ENCODE measurements at places on chromosomes 7 and 10.
A peak's percentile ranks its signal among the peaks of the same experiment; 100 is the strongest.

GRCh38 chr7:149881328-149882247 lies 7.8 kb downstream of the ATP6V0E2 start:
- no peaks in the 10 kb centered on the region for H3K27me3 ChIP-seq
- DNase-seq: no peak
- H3K4me1 ChIP-seq: peaks cover 19% of the 10 kb centered on the region
- no peak overlapping the region for H3K4me3 ChIP-seq
- no peaks in the 10 kb centered on the region for H3K36me3 ChIP-seq

DNA sequence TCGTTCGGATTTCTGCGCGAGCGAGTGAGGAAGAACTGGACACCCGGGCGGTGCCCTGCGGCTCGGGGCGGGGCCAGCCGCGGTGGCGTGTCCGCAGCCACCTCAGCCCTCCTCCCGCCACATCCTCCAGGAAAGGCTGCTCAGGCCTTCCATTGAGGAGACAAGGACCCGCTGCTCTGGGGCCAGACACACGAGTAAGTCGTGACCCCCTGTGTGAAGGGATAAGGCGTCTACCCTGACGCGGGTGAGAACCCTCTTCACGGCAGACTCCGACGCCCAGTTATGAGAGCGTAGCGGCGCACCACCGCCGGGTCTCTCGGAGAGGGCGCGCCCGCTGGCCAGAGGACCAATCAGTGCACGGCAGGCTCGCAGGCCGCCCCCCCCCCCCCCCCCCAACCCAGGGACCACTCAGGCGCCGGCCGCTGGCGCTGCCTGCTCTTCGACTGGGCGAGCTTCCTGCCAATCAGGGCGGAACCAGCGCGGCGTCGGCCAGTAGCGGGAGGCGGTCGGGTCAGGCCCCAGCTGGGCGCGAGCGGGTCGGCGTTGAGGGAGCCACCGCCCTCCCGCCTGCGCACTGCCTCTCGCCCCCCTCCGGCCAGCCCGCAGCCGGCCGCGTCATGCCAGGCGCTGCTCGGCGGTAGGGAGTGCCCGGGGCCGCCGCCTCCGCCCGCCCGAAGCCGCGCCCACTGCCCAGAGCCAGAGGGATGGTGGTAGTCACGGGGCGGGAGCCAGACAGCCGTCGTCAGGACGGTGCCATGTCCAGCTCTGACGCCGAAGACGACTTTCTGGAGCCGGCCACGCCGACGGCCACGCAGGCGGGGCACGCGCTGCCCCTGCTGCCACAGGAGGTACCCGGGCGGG lies at the start of gene KCTD7:
TSS of gene KCTD7 (plus strand) at position 521 of the 861 bp plus-strand sequence. CDS start at position 705, 184 bp downstream.
- DNase-seq: peak; percentile 97
- no peaks in the 10 kb centered on the region for H3K27me3 ChIP-seq
- H3K36me3 ChIP-seq: peaks cover 2% of the 10 kb centered on the region
- peak within 1 kb of the TSS; percentile 91 for H3K4me3 ChIP-seq
- peak within 1 kb of the TSS; percentile 36 for H3K27ac ChIP-seq

DNA sequence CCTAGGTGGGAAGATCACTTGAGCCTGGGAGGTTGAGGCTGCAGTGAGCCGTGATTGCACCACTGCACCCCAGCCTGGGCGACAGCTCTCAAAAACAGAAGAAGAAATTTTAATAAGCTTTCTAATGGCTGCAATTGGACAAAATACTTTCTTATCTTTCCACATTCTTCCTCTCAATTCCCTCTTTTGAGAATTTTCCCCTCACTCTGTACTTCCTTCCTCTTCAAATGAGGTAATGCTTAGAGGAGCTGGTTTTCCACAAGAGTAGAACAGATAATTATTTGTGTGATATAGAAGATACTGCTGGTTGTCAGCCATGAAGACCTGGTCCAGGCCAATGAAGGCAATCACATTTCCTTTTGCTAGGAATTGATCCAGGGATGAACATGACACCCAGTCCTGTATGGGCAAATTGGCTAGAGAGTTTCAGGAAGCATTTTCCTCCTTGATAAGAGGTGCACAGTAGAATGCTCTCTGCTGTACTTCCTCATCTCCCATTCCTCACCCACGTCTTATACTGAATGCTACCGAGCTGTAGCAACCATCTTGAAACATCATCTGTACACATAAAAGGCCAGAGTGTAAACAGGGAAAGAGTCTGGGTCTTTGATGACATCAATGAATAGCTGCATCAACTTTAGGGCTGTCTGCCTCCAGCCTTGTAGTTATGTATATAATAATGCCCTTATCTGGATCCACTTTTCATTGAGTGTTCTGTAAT lies 103.9 kb downstream of the CDK6 start:
- peak overlapping the region; percentile 98 for H3K27ac ChIP-seq
- H3K4me1 ChIP-seq: peaks cover 92% of the 10 kb centered on the region
- H3K27me3 ChIP-seq: no peaks in the 10 kb centered on the region
- peaks cover 15% of the 10 kb centered on the region for H3K36me3 ChIP-seq

GRCh38 chr10:103441611-103442010 lies 10.6 kb downstream of the CALHM2 start:
- peak overlapping the region; percentile 6 for H3K27ac ChIP-seq
- peaks cover 7% of the 10 kb centered on the region for H3K4me1 ChIP-seq
- H3K36me3 ChIP-seq: peaks cover 28% of the 10 kb centered on the region

- no peaks in the 10 kb centered on the region for H3K4me1 ChIP-seq
- no peak overlapping the region for H3K27ac ChIP-seq
- no peak for DNase-seq
- H3K27me3 ChIP-seq: peaks cover 17% of the 10 kb centered on the region
Observed at GRCh38 chr10:34864149-34865067, 49.3 kb upstream of the PARD3 start.

GRCh38 chr7:114303301-114303700 lies 111.3 kb upstream of the FOXP2 start:
- no peaks in the 10 kb centered on the region for H3K27me3 ChIP-seq
- H3K4me3 ChIP-seq: no peak overlapping the region
- no peak for DNase-seq
- H3K27ac ChIP-seq: no peak overlapping the region
- no peaks in the 10 kb centered on the region for H3K4me1 ChIP-seq

DNA sequence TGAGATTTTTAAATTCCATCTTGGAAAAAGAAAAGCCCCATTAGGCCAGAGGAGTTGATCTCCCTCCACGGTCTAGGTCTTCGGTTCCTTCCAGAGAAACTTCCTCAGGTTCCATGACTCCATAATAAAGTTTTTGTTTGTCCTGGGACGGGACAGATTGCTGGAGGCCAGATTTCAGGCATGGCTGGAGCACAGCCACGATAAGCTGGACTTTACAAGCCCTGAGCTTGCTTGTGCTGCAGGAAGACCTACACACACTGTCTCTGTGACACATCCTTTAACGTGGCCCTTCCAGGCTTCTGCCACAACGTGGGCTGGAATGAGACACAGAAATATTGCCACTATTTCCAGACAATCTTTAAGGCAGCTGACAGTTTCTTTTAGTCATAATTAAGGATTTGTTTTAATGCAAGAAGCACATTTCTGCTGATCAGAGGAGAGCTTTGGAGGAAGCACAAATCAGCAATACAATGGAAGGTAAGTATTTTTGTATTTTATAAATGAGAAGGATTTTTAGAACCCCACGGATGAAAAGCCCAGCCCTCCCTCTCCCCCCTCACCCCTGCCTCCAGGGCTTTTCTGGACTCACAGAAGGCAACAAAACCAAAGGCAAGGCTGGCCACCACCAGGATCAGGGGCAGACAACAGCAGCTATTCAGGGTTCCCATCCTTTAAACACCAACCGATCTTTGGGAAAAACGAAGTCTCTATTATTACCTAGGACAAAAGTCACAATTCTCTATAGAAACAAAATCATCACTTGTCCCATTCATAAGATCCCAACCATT lies 6.5 kb downstream of the CTBP2 start:
- DNase-seq: no peak
- H3K4me1 ChIP-seq: no peaks in the 10 kb centered on the region
- H3K36me3 ChIP-seq: no peaks in the 10 kb centered on the region
- no peak overlapping the region for H3K27ac ChIP-seq
- no peak overlapping the region for H3K4me3 ChIP-seq

GRCh38 chr10:49237985-49238384 lies 49.8 kb upstream of the TMEM273 start:
- H3K27me3 ChIP-seq: no peaks in the 10 kb centered on the region
- no peak for DNase-seq
- no peak overlapping the region for H3K27ac ChIP-seq

- H3K36me3 ChIP-seq: no peaks in the 10 kb centered on the region
- no peak overlapping the region for H3K4me3 ChIP-seq
Observed at GRCh38 chr7:112501801-112502503, 21.2 kb downstream of the LSMEM1 start.

DNA sequence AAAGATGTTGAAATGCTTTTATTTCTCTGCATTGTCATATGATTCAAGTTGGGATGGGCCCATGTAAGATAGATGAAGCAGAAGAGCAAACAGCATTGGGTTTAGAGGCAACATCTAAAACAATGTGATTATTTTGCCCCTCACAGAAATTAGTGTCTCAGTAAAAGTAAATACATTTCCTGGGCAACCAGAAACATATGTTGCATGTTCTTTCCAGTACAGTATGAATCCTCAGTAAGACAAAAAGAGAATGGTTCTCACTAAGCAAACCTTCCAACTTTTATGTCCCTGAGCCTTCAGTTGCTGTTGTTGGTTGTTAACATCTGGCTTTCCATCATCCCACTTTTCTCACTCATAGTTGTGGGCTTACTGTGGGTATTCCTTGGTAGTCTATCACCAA lies 222.5 kb upstream of the PRPS1L1 start:
- peaks cover 6% of the 10 kb centered on the region for H3K36me3 ChIP-seq
- no peak overlapping the region for H3K27ac ChIP-seq
- DNase-seq: no peak
- H3K4me3 ChIP-seq: no peak overlapping the region
- no peaks in the 10 kb centered on the region for H3K27me3 ChIP-seq
- H3K4me1 ChIP-seq: no peaks in the 10 kb centered on the region

- no peaks in the 10 kb centered on the region for H3K27me3 ChIP-seq
- H3K4me1 ChIP-seq: peaks cover 13% of the 10 kb centered on the region
- H3K27ac ChIP-seq: no peak overlapping the region
- H3K4me3 ChIP-seq: no peak overlapping the region
Observed at GRCh38 chr10:58438340-58438871, 53.2 kb downstream of the TFAM start.

DNA sequence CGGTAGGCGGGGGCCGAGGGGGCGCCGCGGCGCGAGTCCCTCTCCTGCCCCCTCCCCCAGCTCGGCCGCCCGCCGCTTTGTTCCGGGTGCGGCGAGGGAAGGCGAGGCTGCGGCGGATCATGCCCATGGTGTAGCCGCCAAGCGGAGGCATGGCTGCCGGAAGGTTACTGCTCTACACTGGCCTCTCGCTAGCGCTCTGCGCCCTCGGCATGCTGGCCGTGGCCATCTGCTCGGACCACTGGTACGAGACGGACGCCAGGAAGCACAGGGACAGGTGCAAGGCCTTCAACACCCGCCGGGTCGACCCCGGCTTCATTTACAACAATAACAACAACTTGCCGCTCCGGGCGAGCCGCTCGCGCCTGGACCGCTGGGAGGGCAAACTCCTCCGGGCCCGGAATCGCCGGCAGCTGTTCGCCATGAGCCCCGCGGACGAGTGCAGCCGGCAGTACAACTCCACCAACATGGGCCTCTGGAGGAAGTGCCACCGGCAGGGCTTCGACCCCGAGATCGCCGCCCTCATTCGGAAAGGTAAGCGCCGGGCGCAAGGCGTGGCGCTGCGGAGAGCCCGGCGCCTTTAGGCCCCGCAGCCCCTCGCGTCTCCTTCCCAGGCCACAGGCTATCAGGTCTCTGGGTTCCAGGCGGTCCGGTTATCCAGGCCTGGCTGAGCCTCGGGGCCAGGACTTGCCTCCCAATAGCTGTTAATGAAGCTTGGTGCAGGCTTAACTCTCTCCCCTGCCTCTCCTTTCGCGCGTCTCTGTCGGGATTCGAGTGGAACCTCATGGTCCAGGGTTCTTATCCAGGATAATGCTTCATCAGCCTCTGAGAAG lies 513 bp downstream of the TMEM178B start:
- H3K4me3 ChIP-seq: peak overlapping the region; percentile 70
- peaks cover 3% of the 10 kb centered on the region for H3K36me3 ChIP-seq
- H3K27me3 ChIP-seq: peaks cover 30% of the 10 kb centered on the region
- peak; percentile 38 for DNase-seq

DNA sequence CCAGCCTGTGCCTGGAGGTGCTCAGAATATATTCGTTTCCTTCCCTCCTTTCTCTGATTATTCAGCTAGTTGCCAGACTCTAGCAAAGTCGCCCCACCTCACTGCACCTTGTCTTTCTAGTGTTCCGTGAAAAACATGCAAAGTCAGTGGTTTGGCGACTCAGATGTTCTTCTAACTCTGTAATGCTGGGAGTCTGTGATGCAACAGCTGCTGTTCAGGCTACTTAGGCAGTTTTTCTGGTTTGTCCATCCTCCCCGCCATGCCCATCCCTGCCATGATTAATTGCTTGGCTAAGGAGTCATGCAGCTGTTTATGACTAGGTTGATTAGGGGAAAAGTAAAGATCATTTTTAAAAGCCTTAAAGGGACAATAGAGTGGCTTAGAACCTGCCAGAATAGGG lies 99.4 kb downstream of the MTPN start:
- H3K4me3 ChIP-seq: no peak overlapping the region
- H3K27me3 ChIP-seq: peaks cover 14% of the 10 kb centered on the region
- no peaks in the 10 kb centered on the region for H3K4me1 ChIP-seq
- no peak for DNase-seq

GRCh38 chr7:111835066-111835465 lies 272.8 kb upstream of the IMMP2L start:
- H3K36me3 ChIP-seq: no peaks in the 10 kb centered on the region
- no peaks in the 10 kb centered on the region for H3K4me1 ChIP-seq
- H3K27me3 ChIP-seq: peaks cover 5% of the 10 kb centered on the region
- DNase-seq: no peak
- no peak overlapping the region for H3K4me3 ChIP-seq
- no peak overlapping the region for H3K27ac ChIP-seq

DNA sequence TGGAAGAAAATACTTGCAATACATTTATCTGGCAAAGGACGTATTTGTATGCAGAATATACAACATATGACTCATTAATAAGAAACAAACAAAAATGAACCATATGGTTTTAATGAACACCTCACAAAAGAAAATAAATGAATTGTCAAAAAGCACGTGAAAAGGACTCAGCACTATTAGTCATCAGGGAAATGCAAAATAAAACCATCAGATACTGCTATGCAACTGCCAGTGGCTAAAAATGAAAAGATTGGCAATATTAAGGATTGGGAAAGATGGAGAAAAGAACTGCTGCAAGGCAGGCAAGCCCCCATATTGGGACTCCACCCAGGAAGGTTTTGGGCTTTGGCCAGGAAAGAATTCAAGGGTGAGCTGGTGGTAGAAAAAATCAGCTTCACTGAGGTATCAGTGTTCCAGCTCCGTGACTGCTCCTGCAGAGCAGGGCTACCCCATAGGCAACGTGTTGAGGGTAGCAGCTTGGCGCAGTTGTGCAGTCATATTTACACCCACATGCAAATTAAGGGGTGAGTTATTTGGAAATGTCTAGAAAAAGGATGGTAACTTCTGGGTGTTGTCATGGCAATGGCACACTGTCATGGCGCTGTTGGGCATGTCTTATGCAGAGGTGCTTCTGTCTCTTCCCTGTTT lies 72.7 kb downstream of the CUBN start:
- no peak for DNase-seq
- no peaks in the 10 kb centered on the region for H3K27me3 ChIP-seq
- peaks cover 23% of the 10 kb centered on the region for H3K4me1 ChIP-seq
- no peak overlapping the region for H3K4me3 ChIP-seq
